BJ (cell line): ENCODE measurements at places on chromosomes 7 and 10. TPM values are rescaled to one million over a fixed set of nuclear protein-coding genes. Genes with fewer than 3 reads are reported as not detected.

GRCh38 chr7:1050956-1051690, 6.8 kb downstream of the GPR146 start:
- DNase-seq, result no peak

DNA sequence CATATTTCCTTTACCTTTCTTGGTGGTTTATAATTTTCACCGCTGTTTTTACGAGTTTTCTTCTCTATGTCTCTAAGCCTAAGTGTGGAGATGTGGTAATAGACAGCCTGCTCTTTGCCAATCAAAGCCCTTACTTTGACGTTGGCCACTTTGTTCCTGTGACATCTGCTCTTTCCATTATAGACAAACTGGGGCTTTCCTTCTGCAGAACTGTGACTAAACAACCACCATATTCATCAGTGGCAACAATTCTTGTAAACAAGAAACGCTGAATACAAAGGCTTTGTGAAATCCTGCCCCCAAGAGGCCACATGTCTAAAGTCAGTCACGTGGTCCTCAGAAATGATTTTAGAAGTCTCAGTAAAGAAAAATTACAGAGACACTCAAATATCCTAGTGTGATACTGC, 59.6 kb upstream of the CAPZA2 start:
- peak; percentile 55 for DNase-seq

DNA sequence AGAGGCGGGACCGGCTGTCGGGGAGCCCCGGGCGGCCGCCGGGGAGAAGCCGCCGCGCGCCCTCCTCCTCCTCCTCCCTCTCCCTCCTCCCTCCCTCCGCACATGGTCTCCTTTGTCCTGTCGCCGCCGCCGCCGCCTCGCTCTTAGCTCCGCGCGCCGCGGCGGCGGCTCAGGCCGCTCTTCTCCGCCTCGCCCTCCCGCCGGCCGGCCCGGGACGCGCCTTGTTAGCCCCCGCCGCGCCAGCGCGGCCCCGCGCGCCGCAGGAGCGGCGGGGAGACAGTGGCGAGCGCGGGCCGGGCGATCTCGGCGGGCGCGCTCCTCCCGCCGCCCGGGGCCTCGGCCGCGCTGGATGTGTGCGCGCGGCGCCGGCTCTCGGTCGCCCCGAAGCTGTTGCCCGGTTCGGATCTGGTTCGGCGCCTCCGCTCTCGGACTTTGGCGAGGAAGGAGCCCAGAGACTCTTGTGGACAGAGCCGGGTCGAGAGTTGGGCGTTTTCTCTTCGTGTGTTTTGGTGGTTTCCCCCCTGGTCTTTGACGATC, 437.4 kb upstream of the GALNT17 start:
- DNase-seq, result no peak

DNA sequence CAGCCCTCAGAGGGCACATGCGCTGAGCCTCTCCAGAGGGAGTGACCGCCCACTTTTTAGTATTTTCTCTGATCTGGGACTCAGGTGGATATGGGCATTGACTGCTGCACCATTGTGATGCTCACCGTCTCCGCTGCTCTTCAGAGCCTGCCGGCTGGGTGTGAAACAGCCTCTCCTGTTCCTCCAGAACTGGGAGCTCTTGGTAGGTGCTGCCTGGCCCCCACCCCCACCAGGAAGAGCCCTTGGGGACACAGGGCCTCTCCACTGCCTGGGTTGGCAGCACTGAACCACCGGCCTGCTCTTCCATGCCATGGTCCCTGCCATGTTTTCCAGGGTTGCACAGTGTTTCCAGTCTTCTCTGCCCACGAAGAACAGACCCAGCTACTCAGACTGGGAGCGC, 36.3 kb downstream of the ARHGAP22 start:
- DNase-seq, result no peak

DNA sequence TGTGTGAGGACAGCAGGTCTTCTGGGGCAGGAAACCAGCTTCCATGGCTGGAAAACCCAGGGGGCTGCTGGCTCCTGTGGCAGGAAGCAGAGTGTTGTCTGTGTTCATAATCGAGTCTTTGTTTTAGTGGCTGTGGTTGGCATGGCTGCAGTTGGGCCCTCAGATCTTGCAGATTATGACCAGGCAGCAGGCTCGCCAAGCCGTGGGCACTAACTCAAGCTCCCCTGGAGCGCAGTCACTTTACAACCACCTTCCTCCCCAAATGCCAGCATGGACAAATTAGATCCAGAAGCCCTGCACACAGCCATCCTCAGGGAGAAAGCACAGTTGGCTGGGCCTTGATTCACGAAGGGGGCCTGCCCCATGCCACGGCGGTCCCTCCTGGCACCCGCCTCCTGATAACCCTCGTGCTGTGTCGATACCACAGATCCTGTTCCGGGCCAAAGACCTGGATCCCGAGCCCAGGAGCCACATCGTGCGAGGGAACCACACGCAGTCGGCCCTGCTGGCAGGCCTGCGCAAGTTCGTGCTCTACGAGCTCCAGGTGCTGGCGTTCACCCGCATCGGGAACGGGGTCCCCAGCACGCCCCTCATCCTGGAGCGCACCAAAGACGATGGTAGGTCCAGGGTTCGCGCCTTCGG, 552.5 kb upstream of the FOXK1 start:
- no peak for DNase-seq

DNA sequence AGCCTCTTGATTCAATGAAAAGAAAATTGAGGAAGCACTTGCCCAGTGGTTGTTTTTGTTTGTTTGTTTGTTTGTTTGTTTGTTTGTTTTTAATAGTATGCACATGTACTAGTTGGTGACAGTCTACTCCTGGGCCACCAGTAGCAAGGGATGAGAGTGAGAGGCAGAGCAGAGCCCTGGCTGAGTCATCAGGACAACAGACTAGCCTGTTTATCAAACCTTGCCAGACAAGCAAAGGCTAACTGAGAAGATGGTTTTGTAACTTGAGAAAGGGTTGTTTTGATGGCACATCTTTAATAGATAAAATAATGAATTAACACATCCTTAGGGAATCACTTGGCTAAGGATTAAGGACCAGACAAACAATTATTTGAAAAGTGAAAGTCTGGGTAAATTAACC, 78.1 kb downstream of the INHBA start:
- no peak for DNase-seq

GRCh38 chr10:75980419-75981002, 549.1 kb downstream of the LRMDA start:
- no peak for DNase-seq

The VSTM4 gene
- 2.8 and 4.4 TPM in 2 replicates for polyA plus RNA-seq

The MYL10 gene
- 0.07 and 0.18 TPM in 2 replicates for polyA plus RNA-seq

The WNT2 gene
- polyA plus RNA-seq, result 7.7 and 8.4 TPM in 2 replicates

The AZGP1 gene
- not detected in 2 replicates for polyA plus RNA-seq

The OR6B1 gene
- not detected in 2 replicates for polyA plus RNA-seq

The DENND2A gene
- 2.9 and 3.3 TPM in 2 replicates for polyA plus RNA-seq

The TMEM140 gene
- polyA plus RNA-seq, result 4.1 and 5.5 TPM in 2 replicates
